ENCODE measurements at places on chromosomes 4 and X.

GRCh38 chr4:138918169-138918869, 97.3 kb upstream of the NOCT start:
- no peaks in the 10 kb centered on the region for H3K36me3 ChIP-seq
- DNase-seq: no peak
- H3K27ac ChIP-seq: no peak overlapping the region

GRCh38 chrX:52261125-52261462, 76.4 kb downstream of the MAGED4 start:
- H3K27ac ChIP-seq: peak overlapping the region; percentile 93
- H3K4me3 ChIP-seq: peak overlapping the region; percentile 90
- no peaks in the 10 kb centered on the region for H3K36me3 ChIP-seq
- peaks cover 12% of the 10 kb centered on the region for H3K4me1 ChIP-seq

DNA sequence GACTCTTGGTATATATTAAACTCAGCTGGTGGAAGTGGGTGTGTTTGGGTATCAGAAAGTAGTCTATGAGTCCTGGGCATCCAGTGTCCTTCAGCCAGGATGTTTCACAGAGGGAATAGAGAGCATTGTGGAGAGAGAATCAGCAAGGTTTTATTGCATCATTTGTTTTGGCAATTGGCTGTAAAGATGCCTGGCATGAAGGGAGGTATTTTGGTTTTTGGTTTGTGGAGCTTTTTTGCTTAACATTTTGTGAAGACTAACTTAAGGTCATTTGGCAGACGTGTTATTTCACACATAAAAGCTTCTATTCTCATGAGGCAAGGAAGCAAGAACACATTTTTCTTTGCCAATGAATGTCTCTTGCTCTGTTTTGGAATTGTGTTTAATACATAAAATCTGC, 71.1 kb downstream of the DCLK2 start:
- H3K27ac ChIP-seq: no peak overlapping the region
- no peak for DNase-seq
- H3K27me3 ChIP-seq: peaks cover 7% of the 10 kb centered on the region
- no peaks in the 10 kb centered on the region for H3K36me3 ChIP-seq

DNA sequence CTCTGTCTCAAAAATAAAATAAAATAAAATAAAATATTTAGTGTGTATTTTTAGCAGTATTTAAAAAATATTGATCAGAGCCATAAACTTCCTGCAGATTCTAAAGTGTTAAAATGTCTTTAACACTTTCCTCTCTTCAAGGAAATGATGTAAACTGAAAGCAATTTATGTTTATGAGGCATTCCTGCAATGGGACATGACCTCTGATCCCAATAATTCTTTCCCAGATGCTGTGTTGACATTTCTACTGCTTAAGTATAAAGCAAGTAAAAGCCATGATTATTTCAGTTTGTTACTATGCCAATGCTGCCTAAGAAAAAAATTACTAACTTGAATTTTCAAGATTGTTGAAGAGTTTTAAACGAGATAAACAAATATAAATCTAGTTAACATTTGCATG, 29.0 kb downstream of the COQ2 start:
- H3K4me3 ChIP-seq: no peak overlapping the region
- peaks cover 4% of the 10 kb centered on the region for H3K27me3 ChIP-seq

DNA sequence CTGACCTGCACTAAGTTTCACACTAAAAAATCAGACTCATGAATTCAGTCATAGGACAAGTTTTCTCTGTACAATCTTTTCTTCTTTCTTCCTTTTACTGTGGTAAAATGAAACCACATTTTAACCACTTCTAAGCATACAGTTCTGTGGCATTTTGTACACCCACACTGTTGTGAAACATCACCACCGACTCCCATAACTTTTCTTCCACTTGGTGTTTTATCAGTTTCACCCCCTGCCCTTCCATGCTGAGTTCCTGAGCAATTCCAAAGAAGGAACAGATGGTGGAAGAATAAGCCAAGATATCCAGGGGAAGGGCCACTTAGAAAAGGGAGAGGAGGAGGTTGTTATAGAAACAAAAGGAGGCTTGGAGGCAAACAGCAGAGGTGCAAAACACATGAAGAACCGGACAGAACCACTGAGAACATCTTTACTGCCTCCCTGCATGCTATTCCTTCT, 22.6 kb downstream of the SLC25A4 start:
- H3K27ac ChIP-seq: no peak overlapping the region
- H3K4me1 ChIP-seq: peaks cover 13% of the 10 kb centered on the region
- peak overlapping the region; percentile 9 for H3K4me3 ChIP-seq
- peak; percentile 29 for DNase-seq
- H3K27me3 ChIP-seq: peaks cover 21% of the 10 kb centered on the region

DNA sequence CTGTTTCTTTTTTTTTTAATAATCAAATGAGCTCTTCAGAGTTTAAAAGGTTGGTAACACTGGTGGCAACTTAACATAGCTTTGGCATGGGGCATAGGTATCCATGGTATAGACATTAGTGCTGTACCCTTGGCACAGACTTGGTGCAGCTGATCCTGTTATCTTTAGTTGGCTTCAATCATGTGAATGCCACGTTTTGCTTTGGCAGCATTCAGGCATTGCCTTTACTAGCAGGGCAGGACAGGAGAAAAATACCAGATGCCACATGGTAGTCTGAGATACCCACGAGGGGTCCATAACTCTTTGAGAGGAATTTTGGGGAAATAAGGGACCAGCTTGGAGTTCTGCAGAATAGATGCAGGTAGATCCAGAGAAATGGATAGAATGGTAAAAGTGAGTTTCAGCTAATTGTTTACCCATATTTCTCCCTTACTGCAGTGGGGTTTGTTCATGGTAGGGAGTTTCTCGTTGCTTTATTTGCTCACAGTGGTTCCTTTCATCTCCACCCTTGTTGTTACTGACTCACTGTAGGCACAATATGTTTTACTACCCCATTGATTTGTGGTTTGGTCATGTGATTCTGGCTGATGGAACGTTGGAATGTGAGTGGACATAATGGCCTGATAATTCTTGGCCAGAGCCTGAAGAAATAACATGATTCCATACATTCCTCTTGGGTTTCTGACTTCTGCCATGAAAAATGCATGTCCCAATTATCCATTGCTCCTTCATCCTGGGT, 342.7 kb downstream of the GLUD2 start:
- no peak for DNase-seq
- no peak overlapping the region for H3K27ac ChIP-seq
- H3K27me3 ChIP-seq: no peaks in the 10 kb centered on the region
- no peaks in the 10 kb centered on the region for H3K4me1 ChIP-seq
- no peaks in the 10 kb centered on the region for H3K36me3 ChIP-seq
- no peak overlapping the region for H3K4me3 ChIP-seq

DNA sequence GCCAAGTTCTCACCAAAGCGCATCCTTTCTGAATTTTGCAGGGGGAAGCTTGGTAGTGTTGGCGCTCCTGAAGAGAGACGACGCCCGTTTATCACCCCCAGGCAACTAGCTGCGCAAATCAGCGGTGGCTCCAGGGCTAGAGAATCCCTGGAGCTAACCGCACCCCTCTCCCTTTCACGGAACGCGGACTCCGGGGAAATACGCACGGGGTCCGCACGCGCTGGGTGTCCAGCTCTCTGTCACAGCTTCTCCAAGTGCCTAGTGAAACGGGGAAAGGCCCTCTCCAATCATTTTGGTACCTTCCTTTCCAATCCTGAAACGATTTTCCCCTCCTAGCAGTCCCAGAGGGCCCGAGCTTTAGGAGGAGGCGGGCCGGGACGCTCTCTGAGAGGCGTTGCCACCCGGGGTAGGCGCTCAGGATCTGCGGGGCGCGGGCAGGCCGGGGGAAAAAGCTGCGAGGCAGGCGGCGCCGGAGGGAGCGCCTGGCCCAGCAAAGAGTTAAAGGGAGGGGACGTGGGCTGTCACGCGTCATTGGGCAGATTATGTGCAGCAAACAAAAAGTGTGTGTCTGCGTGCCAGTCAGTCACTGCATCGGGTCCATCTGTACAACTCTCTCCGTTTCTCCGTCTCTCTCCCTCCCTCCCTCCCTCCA, at the start of gene PRDM8:
Gene PRDM8 (plus strand): TSS at position 582 of the 652 bp plus-strand sequence. CDS start 2,578 bp downstream, outside the sequence.
- DNase-seq: no peak
- H3K4me1 ChIP-seq: peaks cover 17% of the 10 kb centered on the region
- H3K36me3 ChIP-seq: peaks cover 22% of the 10 kb centered on the region
- H3K4me3 ChIP-seq: peak within 1 kb of the TSS; percentile 46
- H3K27me3 ChIP-seq: peaks cover 89% of the 10 kb centered on the region
- H3K27ac ChIP-seq: no peak within 1 kb of the TSS

- peak overlapping the region; percentile 74 for H3K4me3 ChIP-seq
- H3K4me1 ChIP-seq: peaks cover 55% of the 10 kb centered on the region
- peaks cover 30% of the 10 kb centered on the region for H3K36me3 ChIP-seq
- peak overlapping the region; percentile 85 for H3K27ac ChIP-seq
Measured at GRCh38 chrX:124358800-124359383, 12.5 kb downstream of the SH2D1A start.

- no peaks in the 10 kb centered on the region for H3K27me3 ChIP-seq
- H3K4me3 ChIP-seq: no peak overlapping the region
- no peak for DNase-seq
- no peak overlapping the region for H3K27ac ChIP-seq
- no peaks in the 10 kb centered on the region for H3K4me1 ChIP-seq
Measured at GRCh38 chr4:896216-896615, 35.9 kb downstream of the GAK start.

GRCh38 chrX:18575744-18576143, 96.2 kb downstream of the RS1 start:
- H3K4me3 ChIP-seq: no peak overlapping the region
- no peaks in the 10 kb centered on the region for H3K4me1 ChIP-seq
- no peaks in the 10 kb centered on the region for H3K36me3 ChIP-seq

GRCh38 chr4:71608678-71609071, 175.2 kb downstream of the GC start:
- H3K27ac ChIP-seq: no peak overlapping the region
- H3K4me3 ChIP-seq: no peak overlapping the region

DNA sequence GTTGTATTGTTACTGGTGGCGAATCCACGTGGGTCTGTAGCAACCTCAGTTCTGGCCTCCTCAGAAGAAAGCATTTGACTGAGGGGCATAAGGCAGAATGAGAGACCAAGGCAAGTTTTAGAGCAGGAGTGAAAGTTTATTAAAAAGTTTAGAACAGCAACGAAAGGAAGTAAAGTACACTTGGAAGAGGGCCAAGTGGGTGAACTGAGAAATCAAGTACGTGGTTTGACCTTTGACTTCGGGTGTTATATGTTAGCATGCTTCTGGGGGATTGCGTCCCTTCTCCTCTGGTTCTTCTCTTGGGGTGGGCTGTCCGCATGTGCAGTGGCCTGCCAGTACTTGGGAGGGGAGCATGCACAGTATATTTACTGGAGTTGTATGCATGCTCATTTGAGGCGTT, 232.7 kb upstream of the GATB start:
- no peak for DNase-seq
- peaks cover 30% of the 10 kb centered on the region for H3K4me1 ChIP-seq
- peaks cover 2% of the 10 kb centered on the region for H3K36me3 ChIP-seq
- H3K4me3 ChIP-seq: no peak overlapping the region
- no peaks in the 10 kb centered on the region for H3K27me3 ChIP-seq

DNA sequence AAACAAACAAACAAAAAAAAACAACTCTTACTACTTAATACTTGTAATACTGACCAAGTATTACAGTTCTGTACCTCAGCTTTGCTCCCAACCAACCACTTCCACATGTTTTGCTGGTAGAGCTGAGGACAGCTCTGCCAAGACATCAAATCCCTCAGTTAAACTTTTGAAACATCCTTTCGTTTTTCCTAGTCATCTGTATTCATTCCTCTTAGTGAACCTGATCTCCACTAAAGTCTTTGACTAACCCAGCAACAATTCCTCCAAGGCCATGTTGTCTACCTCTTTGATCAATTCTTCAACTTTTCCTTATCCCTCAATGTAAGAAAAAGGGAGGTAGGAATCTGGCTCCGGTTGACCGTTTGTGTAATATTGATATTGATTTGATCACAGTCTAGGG, 247.5 kb downstream of the ARHGAP24 start:
- no peaks in the 10 kb centered on the region for H3K4me1 ChIP-seq
- no peak overlapping the region for H3K4me3 ChIP-seq
- DNase-seq: no peak
- H3K27me3 ChIP-seq: no peaks in the 10 kb centered on the region

DNA sequence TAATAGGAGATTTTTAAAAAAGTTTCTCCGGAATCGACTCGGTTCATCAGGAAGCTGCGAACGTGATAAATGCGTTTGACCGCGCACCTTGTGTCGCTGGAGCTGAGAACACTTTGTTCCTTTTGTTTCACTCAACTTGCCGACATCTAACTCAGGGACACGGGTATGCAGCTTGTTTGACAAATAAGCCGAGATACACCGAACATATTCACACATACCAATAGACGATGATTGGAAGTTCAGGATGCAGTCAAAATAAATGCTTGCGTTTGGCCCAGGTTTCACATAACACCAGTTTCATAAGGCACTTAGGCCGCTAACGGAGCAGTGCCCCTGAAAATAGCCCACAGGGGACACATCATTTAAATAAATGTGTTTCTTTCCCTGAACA, 932 bp upstream of the SHISA3 start:
- H3K27ac ChIP-seq: no peak overlapping the region
- peaks cover 20% of the 10 kb centered on the region for H3K4me1 ChIP-seq
- H3K27me3 ChIP-seq: peaks cover 64% of the 10 kb centered on the region
- H3K36me3 ChIP-seq: no peaks in the 10 kb centered on the region
- no peak for DNase-seq
- H3K4me3 ChIP-seq: peak overlapping the region; percentile 85

DNA sequence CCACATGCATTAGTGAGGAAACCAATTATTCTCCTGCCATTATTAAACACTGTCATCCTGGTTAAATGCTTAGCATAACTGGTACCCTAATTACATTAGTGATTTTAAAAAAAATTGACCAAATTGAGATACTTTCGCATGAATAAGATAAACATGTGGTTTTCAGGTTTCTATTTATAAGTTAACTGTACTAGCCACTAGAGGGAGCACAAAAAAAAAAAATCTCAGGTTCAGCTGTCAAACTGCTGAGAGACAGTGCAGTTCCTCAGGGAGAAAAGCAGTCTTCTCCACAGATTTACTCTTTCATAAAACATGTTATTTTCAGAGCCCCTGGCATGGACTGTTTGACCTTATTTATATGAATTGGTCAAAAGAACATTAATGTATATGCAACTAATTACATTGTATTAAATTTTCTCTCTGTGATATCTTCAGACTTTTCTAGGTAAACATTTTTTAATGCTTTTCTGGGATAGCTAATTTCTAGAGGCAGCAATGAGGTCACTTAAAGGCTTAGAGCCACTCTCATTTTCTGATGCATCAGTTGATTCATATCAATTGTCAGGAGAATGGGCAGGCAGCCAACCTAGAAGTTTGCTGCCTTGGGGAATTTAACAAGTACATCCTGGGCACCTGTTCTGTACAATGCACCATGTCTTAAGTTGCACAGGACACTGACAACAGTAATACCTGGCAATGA, 167.5 kb downstream of the CDS1 start:
- no peak overlapping the region for H3K27ac ChIP-seq
- DNase-seq: no peak
- H3K4me3 ChIP-seq: no peak overlapping the region
- no peaks in the 10 kb centered on the region for H3K27me3 ChIP-seq
- H3K4me1 ChIP-seq: no peaks in the 10 kb centered on the region

All from T-helper 2 cell treated with Interferon-gamma antibody and Interleukin-4, amounts not matched to agents 5 μg/mL and 100 μg/mL, for 36 hours (primary cell).